Endothelial cell of coronary artery (primary cell): ENCODE measurements at places on chromosomes 4 and X. TPM values are rescaled to one million over a fixed set of nuclear protein-coding genes. Genes with fewer than 3 reads are reported as not detected.

FGF13 gene
- total RNA-seq, result 0.09 TPM in 1 of 2 replicates, not detected in the other

TMEM271 gene
- total RNA-seq, result not detected in 2 replicates

CD99L2 gene
- 23.5 and 24.0 TPM in 2 replicates for total RNA-seq

GAR1 gene
- total RNA-seq, result 4.4 and 6.2 TPM in 2 replicates

F8A2 gene
- not detected in 2 replicates for total RNA-seq

MAGEA12 gene
- total RNA-seq, result not detected in 2 replicates

MAGEE1 gene
- total RNA-seq, result 0.45 and 0.85 TPM in 2 replicates

CLDN34 gene
- total RNA-seq, result 0.09 TPM in 1 of 2 replicates, not detected in the other

UGT2B15 gene
- not detected in 2 replicates for total RNA-seq

MAGEA8 gene
- total RNA-seq, result not detected in 2 replicates
